Mesangial cell (primary cell): ENCODE measurements at places on chromosomes 11 and 22. TPM values are rescaled to one million over a fixed set of nuclear protein-coding genes. Genes with fewer than 3 reads are reported as not detected.

Gene VPREB1
- not detected in 2 replicates for total RNA-seq

Gene MFRP
- not detected in 2 replicates for total RNA-seq

Gene INS
- not detected in 2 replicates for total RNA-seq

Gene TIGD3
- 0.25 and 0.33 TPM in 2 replicates for total RNA-seq

Gene IFTAP
- total RNA-seq, result 10.9 and 11.5 TPM in 2 replicates
